Urinary bladder (tissue), 4 donors: ENCODE measurements at places on chromosomes 5 and 9.

DNA sequence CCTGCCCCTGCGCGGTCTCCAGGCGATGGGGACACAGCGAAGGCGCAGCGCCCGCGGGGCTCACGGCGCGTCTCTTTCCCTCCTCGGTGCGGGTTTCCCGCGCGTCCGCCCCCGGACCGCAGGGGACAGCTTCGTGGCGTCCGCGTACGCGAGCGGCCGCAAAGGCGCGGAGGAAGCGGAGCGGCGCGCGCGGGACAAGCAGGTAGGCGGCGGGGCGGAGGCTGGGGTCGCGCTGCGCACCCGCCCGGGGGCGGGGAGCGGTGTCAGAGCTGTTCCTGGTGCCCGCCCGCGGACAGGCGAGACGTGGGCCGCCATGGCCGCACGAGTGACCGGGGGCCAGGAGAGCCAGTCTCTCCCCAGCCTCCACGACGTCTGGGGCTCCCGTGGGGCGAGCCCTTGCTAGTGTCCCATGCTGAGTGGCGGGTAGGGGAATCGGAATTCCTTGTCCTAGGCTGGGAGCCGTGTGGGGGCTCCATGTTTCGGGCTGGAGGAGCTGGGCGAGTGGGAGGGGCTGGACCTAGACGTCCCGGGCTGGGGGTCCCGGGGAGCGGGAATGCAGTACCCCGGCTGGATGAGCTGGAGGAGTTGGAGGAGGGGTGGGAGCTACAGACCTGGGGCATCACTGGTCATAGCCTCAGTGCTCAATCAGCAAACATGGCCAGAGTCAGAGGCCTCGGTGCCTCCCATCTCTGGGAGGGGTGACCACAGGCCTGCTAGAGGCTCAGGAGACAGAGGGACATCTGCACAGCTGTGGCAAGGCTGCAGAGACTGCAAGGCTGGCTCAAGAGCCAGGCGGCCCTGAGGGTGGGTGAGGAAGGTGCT lies 968 bp downstream of the NKD2 start:
- DNase-seq: no peak

DNA sequence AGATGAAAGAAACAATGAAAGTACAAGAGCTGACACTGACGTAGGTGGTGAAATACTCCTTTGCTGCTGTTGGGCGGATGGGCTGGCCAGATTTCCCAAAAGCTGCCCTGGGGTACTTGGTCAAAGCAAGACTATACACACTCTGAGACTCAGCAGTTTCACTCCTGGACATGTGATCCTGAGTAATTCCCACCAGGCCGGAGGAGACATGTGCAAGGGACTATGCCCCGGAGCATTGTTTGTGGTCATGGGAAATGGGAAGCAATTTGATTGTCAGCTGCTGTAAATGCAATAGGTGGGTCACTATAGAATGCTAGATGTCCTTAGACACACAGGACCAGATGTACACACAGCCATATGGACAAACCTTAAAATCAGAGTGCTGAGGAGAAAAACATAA lies 116.1 kb downstream of the DCP2 start:
- no peak for DNase-seq

GRCh38 chr9:71647094-71647591 lies 121.2 kb downstream of the CEMIP2 start:
- no peak for DNase-seq

DNA sequence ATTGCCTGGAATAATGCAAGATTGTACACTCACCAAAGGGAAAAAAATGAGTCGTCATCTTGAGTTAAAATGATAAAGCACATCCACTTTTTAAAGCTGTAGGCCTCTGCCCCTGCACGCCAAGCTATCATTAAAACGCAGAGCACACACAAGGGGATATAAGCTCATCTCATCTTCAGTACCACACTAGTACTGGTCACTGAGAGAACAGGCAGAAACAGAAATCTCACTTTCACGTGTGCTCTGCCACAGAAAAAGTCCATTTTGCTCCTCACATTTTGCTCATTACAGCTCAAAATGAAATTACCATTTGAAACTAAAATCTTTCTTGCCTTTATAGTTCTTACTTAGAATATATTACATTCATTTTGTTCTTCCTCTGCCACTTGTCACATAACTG lies 99.2 kb upstream of the SLC30A5 start:
- no peak for DNase-seq
